H7 (cell line): ENCODE measurements at places on chromosomes 3 and 15.

- DNase-seq = peak; percentile 15
These were observed 67.4 kb downstream of the CORO2B start for GRCh38 chr15:68646156-68646555.

- DNase-seq = peak; percentile 64
These were observed 49.7 kb upstream of the RBSN start for GRCh38 chr3:15148614-15149013.

- DNase-seq = peak; percentile 10
These were observed 121.6 kb downstream of the TFDP2 start for GRCh38 chr3:142027735-142028134.

- no peak for DNase-seq
These were observed 146.1 kb downstream of the MEX3B start for GRCh38 chr15:81899730-81900129.

- DNase-seq = no peak
These were observed 253.9 kb upstream of the RBMS3 start for GRCh38 chr3:29026959-29027358.

DNA sequence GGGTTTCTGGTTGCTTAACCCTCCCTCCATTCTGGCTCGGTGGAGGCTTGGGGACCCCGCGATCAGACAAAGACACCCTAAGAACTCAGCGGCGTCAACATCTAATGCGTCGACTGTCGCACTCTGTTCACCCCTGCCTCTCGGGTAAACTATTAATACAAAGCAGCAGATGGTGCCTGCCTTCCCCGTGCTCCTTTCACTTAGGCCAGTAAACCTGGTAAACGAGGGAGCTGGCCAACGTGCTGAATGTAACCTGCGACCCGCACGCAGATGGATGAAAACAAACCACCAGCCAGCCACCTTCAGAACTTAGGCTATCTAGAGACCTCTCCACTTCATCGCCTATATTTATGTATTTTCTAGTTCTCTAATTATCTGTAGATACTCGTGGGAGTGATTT, 848 bp upstream of the CADPS start:
- DNase-seq = peak; percentile 63

DNA sequence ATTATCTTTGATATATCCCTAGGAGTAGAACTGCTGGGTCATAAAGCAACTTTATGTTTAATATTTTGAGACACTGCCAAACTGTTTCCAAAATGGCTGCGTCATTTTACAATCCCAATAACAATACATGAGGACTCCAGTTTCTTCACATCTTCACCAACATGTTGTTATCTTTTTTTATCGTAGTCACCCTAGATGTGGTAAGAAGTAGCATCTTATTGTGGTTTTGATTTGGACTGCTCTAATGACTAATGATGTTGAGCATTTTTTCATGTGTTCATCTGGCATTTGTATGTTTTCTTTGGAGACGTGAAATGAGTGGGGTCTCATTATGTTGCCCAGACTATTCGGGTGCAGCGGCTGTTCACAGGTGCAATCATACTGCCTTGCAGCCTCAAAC, 83.8 kb downstream of the MAP4 start:
- no peak for DNase-seq

DNA sequence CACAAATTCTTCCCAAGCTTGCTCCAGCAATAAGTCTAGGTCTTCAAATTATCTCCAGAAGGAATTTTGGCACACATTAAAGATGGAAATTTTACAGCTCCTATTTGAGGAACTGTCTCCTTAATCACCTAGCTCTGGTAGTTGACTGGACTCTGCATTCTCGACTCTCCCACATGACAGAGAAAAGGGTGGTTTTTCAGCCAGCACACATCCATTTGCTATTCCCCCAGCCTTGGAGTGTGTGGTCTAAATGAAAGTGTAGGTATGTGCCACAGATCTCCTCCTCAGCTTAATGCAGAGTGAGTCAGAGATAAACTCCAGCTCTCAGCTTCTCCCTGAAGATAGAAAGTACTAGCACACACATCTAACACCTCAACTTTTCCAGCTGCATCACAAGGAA, 62.2 kb upstream of the ALCAM start:
- DNase-seq = no peak
